ENCODE measurements at places on chromosomes 3 and 15.

DNA sequence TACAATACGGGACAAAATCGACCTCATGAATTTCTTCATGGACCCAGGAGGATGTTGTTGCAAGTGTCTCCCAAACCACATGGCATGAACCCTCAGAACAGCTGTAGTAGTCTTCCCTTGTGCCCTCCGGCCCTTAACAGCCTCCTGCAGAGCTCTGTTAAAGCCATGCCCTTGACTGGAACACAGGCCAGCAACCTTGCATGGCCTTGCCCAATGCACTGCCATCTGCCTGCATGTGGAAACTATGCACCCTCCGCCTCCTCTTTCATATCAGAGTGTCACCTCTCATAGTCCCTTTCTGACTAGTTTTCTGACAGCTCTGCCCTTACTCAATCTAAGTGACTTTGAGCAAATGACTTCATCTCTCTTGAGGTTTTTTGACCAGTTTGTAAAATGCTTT lies 39.4 kb upstream of the TRIM71 start:
- no peak for DNase-seq

GRCh38 chr3:197406266-197406665 lies 107.9 kb upstream of the DLG1 start:
- no peak for DNase-seq

- no peak for DNase-seq
These were observed 3.1 kb downstream of the C3orf20 start for GRCh38 chr3:14678015-14678503.

GRCh38 chr3:59922192-59922591 lies 872.4 kb upstream of the CFAP20DC start:
- DNase-seq: no peak

- DNase-seq: no peak
These were observed 78.6 kb upstream of the ADAMTS9 start for GRCh38 chr3:64766440-64766839.

DNA sequence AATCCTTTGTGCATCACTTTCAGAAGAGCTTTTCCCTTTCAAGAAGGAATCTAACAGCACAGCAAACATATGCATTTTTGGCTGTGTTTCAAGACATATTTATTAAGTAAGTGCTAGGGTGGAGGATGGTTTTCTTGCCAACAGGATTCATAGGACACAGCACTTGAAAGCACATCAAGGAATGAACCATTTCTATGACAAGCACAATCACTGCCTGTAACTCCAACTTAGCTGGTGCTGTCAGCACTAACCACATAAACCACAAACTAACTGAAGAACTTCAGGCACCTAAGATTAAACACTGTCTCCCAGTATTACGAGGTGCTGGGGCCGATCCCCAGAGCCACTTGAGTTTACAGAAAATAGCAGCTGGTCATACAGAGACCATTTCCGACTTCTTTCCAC lies 35.4 kb upstream of the SPRED1 start:
- no peak for DNase-seq

DNA sequence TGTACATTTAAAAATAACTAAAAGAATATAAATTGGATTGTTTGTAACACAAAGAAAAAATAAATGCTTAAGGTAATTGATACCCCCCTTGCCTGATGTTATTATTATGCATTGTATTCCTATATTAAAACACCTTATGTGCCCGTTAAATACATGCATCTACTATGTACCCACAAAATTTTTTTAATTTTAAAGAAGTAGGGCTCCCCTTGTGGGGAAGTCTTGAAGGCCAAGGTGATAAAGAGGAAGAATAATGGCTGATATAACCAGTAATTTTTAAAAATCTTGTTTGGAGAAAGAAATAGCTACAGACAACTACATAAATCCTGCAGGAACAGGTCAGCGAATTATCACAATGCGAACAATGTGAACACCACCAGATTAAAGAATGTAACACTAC lies 451.7 kb upstream of the ARHGEF26 start:
- no peak for DNase-seq

DNA sequence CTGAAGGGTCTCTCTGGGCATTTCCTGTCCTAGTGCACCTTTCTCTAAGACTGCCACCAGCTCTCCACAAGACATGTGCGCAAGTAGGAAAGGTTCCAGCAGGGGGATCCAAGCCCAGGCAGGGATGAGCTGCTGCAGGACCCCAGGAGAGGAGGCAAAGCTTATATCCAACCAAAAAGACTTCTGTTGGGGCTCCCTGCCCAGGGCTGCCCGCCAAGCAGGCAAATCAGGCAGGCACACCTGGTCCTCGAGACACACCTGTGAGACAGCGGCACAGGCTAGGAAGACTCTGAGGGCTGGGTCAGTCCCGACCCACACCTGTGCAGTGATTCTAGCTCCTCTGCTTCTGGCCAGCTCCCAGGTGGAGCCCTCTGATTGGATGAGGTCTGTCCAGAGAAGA lies 80.6 kb downstream of the MYLK start:
- DNase-seq: no peak

All from stimulated activated CD4-positive, alpha-beta T cell treated with anti-CD3 and anti-CD28 coated beads, Interleukin-1b, Interleukin-23, amount 100 ng/mL, for 4 hours (primary cell).